ENCODE measurements at places on chromosomes 5 and 9.
A peak's percentile ranks its signal among the peaks of the same experiment; 100 is the strongest.

DNA sequence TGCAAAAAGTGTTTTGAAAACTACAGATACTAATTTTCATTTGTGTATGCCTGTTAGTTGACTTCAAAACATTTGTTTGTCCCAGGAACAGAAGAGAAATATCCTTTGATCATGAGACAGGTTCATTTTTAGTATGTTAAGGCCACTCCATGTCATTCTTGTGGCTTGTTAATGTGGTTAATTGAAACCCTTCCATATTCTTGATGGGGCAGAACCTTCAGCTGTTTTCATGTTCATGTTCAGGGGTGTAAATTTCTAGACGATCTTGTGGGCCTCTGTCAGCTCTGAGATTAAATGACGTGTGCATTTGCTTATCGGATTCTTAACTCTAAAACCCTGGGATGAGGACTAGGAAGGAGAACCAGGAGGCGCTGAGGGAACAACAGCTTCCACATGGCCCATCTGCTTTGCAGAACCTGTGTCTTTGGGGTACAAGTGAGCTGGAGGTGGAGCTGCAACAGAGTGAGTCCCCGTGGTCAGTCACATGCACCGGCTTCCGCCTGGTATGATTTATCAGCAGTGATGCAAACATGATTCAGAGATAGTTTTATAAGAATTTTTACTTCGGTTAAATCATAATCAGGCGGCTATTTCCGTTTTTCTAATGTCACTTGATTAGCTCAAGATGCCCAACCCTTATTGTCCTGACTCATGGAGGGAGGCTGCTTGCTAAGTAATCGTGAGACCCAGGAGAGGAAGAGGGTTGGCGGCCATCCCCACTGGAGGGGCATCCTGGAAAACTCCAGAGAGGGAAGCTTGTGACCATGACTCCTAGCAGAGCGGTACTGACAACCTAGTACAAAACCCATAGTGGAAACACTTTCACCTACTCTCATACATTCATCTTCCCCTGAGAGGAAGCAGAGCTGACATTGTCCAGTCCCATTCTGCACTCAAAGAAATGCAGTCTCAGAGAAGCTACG, 138.4 kb downstream of the C9orf152 start:
- DNase-seq, result peak; percentile 64

- no peak for DNase-seq
Measured at GRCh38 chr9:24293386-24293785, 252.3 kb downstream of the IZUMO3 start.

GRCh38 chr5:42518595-42519221, 95.5 kb downstream of the GHR start:
- no peak for DNase-seq

- DNase-seq, result no peak
Measured at GRCh38 chr9:73611032-73611431, 459.4 kb downstream of the ANXA1 start.

DNA sequence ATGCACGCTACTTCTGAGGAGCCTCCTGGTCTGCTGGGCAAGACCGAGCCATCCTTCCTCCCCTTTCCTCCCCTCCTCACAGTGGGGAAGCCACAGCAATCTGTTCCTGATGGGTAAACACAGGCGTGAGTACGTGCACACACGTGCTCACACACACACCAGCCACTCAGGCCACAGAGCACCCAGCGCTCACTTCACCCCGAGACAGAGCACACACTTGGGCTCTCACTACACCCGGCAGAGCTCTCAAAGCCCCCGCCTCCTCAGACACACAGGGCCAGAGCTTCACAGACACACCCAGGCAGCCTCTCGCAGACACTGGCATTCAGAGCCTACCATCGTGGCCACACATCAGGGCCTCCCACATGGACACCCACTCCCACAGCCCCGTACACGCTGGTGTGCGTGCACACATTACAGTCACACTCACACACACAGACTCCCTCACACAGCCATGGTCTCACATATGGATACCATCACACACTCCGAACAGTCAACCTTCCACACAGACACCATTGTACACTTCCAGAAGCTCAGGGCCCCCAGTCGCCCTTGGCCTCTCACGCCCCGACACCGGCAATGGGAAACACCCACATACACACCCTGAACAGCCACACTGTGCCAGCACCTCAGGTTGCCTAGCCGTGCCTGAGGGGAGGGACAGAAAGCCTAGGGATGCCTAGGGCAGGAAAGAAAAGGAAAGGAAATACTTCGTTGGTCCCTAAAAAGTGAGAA, 13.5 kb downstream of the CNTFR start:
- DNase-seq, result no peak

DNA sequence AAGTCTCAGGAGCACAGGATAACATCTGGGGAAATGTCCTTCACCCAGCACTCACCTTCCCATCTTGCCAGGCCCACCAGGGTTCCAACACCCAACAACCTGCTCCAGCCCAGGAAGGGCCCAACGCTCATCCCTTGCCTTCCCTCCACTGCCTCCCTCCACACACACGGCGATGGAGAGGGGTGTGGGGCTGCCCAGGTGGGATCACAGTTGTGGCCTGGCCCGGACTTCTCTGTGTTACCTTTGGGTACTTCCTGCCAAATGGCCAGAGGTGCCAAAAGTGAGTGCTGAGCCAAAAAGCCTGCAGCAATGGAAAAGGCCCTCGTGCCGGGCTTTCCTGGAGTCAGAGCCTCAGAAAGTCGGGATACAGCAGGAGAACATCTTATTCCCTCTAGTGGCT, 15.6 kb upstream of the TDRD7 start:
- DNase-seq, result no peak

- no peak for DNase-seq
Measured at GRCh38 chr5:178385496-178385890, 152.9 kb upstream of the PHYKPL start.

DNA sequence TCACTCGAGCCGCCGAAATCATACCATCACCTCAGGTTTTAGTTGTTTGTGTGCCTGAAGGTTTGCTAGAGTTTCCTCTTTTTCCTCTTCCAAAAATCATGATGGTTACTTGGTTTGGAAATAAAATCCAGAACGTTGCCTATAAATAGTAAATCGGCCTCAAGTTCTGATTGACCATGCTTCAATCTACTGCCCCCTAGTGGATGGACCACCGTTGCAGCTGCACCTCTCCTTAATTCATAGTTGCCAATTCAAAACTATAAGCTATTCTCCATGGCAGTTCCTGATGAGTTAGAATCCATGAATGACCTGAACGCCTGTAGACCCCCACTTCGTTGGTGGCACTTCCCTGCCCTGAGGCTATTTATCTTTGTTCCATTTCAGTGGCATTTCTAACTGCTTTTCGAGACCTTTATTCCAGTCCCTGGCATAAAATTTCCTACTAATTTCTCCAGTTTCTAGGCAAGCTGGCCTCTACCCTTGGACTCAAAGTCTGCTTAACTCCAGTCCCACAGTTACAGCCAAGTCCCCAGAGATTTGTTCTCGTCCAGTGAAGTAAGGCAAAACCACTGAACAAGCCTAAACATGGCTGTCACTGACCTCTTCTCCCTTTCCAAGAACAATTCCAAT, 422.6 kb downstream of the EFNA5 start:
- DNase-seq, result peak; percentile 40

GRCh38 chr5:176542596-176543427, 5.6 kb upstream of the RNF44 start:
- no peak for DNase-seq

- peak; percentile 99 for DNase-seq
Measured at GRCh38 chr9:91197232-91198181, 164.2 kb downstream of the AUH start.

- no peak for DNase-seq
Measured at GRCh38 chr5:2175842-2176404, 293.2 kb upstream of the IRX4 start.

DNA sequence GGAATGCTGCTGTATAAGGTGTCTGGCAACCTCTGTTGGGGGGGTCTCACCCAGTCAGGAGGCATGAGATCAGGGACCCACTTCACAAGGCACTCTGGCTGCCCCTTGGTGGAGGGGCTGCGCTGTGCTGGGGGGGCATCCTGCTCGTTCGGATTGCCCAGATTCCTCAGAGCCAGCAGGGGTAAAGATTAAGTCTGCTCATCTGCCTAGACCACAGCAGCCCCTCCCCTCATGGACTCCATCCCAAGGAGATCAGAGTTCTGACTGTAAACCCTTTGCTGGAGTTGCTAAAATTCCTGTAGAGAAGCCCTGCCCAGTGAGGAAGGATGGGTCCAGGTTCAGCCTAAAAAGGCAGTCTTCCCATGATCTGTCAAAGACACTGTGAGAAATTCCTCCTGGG, 262.0 kb upstream of the C9orf72 start:
- no peak for DNase-seq

DNA sequence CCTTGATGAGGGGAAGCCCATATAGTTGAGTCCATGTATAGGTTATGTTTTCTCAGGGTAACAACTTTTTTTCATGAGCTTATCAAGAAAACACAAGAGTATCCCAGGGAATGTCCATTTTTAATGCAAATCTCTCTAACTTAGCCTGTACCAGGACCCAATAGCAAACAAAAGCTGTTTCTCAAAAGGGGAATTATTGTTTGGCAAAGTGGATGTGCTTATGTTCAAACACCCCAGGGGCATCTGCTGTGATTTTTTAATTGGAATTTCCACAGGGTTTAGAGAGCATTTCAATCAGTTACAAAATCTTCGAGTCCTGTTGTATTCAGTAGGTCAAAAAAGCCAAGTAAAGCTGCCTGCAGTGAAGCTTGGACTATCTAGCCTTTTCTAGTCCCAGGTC, 33.4 kb upstream of the CSNK1G3 start:
- DNase-seq, result no peak

- peak; percentile 17 for DNase-seq
Measured at GRCh38 chr5:66807743-66808142, 211.6 kb downstream of the MAST4 start.

DNA sequence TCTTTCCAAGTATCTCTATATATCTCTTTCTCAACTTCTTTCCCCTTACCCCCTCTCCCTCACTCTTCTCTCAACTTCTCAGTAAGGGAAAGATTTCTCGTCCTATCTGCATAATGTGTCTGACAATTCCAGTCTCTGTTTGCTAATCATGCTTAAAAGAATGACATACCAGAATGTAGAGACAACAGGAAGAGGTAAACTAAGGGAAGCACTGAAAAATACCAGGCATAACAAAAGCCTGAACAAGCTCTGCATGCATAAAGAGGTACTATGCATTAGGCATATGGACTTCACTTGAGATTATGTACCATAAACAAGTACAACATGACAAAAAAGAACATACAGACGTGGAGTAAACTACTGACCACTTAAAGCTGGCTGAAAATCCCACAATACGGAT, 62.6 kb downstream of the SEMA5A start:
- peak; percentile 41 for DNase-seq

- no peak for DNase-seq
Measured at GRCh38 chr5:83360573-83360972, 111.0 kb upstream of the VCAN start.

DNA sequence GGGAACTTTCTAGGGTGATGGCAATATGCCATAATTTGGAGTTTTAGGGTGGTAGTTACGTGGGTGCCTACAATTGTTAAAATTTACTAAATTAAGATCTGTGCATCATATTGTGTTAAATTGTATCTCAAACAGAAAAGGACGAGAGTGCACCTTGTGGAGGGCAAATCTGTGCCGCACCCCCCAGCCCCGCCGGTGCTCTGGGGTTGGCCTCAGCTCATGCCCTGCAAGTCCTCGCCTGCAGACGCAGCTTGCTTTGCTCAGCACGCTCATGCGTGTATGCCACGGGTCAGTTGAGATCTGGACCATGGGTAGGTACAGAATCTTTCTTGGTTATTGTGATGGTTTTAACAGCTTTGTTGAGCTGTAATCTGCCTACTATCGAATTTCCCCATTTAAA, 33.7 kb upstream of the FCN1 start:
- DNase-seq, result no peak

- no peak for DNase-seq
Measured at GRCh38 chr5:181236471-181236870, 7.2 kb downstream of the RACK1 start.
